Lower leg skin (tissue), 4 donors: ENCODE measurements at places on chromosomes 1 and 21.

GRCh38 chr1:64514197-64514765 lies 44.4 kb downstream of the CACHD1 start:
- no peak for DNase-seq

- DNase-seq = no peak
Measured at GRCh38 chr1:119882132-119883049, 13.9 kb downstream of the ADAM30 start.

- no peak for DNase-seq
Measured at GRCh38 chr1:51622455-51622913, 5.6 kb downstream of the OSBPL9 start.

GRCh38 chr1:231818337-231818736 lies 191.7 kb downstream of the DISC1 start:
- DNase-seq = peak; percentile 61

- no peak for DNase-seq
Measured at GRCh38 chr1:209265301-209265700, 318.2 kb upstream of the CAMK1G start.

- DNase-seq = peak; percentile 53
Measured at GRCh38 chr1:43274804-43275180, 5.0 kb downstream of the TMEM125 start.

GRCh38 chr1:3180915-3181314 lies 111.9 kb downstream of the PRDM16 start:
- no peak for DNase-seq
